ENCODE measurements at places on chromosomes 3 and 15.

- DNase-seq: no peak
Observed at GRCh38 chr3:86481031-86481430, 509.9 kb downstream of the VGLL3 start.

GRCh38 chr3:57166660-57167059, 1.5 kb upstream of the IL17RD start:
- no peak for DNase-seq

DNA sequence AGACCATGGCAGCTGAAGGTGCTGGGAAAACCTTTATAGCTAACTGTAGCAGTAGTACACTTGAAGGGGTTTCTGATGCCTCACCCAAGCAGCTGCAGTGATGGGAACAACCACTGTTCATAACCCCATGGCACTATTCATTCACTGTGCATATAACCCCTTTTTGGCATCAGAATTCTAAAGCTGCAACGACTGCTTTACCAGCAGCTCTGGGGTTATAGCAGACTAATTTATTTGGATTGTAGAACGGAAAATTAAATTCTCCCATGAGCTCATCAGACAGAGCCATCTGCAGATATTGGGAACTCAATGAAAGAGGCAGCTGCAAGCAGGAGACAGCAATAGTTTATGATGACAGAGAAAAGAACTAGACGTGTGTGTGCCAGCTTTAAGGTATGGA, 28.6 kb downstream of the TFDP2 start:
- DNase-seq: no peak

GRCh38 chr15:86685263-86685662, 605.6 kb downstream of the AGBL1 start:
- DNase-seq: no peak

Measured in stimulated activated CD8-positive, alpha-beta memory T cell treated with anti-CD3 and anti-CD28 coated beads, Interleukin-4, amount 100 ng/mL, for 1 hour (primary cell).